ENCODE measurements at places on chromosomes 3 and 15.

GRCh38 chr3:139264375-139264774 lies 79.4 kb upstream of the MRPS22 start:
- DNase-seq, result no peak

GRCh38 chr15:101639667-101640066 lies 12.5 kb downstream of the TM2D3 start:
- no peak for DNase-seq

- no peak for DNase-seq
These were observed 26.4 kb downstream of the SLC9A9 start for GRCh38 chr3:143821862-143822261.

- DNase-seq, result no peak
These were observed 767 bp downstream of the WDR48 start for GRCh38 chr3:39052583-39052982.

DNA sequence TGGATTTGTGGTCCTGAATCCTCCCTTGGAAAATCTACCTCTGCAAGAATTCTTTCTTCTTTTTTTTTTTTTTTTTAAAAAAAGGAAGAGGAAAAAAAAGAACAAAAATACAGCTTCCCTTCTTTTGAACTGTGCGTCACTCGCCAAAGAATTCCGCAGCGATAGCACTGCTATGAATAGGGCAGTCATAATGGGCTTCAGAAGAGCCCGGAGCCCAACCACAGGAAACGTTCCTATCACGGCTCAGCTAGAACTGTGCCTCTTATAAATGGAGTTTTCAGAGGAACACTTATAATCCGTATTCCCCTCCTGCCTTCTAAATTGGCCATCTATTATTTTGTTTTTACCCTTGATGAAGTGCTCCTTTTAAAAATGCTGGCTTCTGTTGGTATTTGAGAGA lies 227.7 kb downstream of the ADAMTS17 start:
- no peak for DNase-seq

- DNase-seq, result no peak
These were observed 65.2 kb upstream of the MNS1 start for GRCh38 chr15:56530157-56530556.

GRCh38 chr15:49860101-49860500 lies 239.3 kb downstream of the DTWD1 start:
- DNase-seq, result no peak

GRCh38 chr15:69862540-69862939 lies 235.2 kb downstream of the TLE3 start:
- no peak for DNase-seq

- no peak for DNase-seq
These were observed 68.5 kb downstream of the GPR176 start for GRCh38 chr15:39851500-39852092.

DNA sequence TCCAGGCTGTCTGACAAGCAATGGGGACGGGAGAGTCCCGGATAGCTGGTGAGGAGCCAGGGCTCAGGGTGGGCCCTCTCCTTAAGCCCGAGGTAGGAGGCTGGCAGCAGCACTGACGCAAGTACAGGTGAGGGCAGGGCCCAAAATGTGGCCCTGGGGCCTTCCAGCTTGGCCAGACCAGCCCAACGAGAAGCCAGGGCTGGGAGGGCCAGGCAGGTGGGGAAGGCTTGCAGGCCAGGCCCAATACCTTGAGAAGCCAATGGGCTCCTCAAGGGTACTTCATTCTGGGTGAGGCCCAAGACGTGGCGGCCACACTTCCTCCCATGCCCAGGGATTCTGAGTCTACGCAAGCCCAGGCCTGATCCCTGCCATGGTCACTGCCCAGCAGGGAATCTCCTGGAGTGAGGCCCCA lies 37.2 kb downstream of the AMOTL2 start:
- no peak for DNase-seq

DNA sequence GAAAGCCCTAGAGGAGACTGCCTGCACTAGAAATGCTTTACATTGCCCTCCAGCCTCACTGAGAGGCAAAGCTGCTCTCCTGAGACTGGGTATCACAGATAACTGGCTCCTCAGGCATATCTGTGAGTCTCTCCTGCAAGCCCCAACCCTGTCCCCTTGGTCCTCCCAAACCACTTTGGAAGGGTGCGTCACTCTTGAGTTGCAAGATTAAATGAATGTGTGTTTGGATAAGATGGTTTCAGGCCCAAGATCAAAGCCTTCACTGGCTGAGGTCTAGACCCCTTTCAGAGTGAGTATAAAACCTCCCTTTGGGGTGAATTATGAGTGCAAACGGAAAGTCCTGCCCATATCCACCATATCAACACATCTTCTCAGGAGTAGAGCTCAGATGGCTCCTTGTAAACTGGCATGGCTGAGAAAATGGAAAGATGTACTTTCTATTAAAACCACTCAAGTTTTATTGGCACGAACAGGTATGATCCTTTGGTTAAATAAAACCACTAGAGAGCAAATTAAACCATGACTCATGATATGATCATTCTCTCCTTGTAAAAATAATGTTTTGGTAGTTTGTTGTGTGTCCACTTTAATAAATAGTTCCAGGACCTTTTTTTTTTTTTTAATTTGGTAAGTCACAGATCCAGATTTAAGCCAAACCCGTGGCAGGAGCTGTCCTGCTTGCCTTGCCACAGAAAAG lies 164.0 kb downstream of the CHST2 start:
- no peak for DNase-seq

DNA sequence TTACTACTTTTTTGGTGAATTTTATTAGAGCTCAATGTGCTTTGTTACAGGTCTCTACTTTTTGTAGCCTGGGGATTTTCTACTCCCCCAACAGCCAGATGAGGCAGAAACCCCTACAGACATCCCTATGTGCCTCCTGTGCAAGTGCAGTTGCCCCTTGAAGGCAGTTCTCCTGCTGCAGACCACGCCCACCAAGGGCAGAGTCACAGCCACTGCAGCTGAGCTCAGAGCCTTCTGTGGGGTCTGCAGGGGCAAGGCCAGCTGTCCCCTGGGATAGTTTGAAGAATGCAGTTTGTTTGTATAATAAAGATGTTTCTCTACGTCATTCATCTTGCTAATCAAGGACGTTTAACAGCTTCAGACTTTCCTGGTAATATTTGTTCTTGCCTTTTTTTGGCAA lies 76.8 kb downstream of the NPAP1 start:
- no peak for DNase-seq

DNA sequence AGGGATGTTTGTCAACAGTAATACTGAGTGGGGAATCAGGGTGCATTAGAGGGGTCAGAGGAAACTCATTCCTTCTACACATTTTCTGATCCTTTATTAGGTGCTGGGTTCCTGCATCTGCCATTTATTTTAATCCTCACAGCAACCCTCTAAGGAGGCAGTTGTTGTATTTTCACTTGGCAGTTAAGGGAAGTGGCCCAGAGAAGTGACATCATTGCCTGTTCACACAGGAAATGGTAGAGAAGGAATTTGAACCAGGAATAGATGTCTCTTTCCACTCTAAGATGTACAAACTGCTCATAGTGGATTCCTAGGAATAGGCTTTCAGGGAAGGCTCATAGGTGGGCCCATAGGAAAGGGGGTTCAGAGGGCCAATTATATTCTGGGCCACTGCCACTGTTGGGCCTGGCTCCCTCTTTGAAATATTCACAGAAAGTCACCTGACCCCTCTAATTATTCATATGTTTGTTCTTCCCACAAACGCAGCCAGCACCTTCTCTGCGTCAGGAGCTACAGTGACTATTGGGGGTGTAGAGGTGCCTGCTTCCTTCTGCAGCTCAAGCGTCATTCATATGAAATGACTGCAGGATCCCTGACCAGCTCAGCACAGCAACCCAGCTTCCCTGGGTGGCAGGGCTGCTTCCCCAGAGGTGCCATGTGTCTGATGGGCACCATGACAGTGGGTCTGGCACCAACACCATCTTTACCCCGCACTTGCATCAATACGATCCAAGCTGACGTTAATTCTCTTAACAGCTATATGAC lies 163.9 kb upstream of the SMAD3 start:
- DNase-seq, result no peak

- DNase-seq, result no peak
These were observed 68.8 kb downstream of the CTNNB1 start for GRCh38 chr3:41267975-41268640.

DNA sequence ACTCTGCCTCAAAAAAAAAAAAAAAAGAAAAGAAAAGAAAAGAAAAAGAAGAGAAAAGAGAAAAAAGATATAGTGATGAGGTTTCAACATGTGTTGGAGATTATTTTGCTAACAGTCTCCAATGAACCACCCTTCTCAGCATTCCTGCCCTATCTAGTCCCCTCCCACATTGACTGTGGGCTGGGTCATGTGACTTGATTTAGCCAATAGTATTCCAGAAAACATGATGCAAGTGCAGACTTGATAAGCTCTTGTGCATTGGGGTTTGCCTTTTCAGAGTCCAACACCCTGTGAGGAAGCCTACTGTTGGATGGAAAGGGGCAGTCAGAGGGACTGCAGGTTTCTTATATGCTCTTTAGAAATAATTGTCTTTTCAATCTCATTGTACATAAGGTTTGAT lies 37.8 kb upstream of the MED12L start:
- DNase-seq, result peak; percentile 25

DNA sequence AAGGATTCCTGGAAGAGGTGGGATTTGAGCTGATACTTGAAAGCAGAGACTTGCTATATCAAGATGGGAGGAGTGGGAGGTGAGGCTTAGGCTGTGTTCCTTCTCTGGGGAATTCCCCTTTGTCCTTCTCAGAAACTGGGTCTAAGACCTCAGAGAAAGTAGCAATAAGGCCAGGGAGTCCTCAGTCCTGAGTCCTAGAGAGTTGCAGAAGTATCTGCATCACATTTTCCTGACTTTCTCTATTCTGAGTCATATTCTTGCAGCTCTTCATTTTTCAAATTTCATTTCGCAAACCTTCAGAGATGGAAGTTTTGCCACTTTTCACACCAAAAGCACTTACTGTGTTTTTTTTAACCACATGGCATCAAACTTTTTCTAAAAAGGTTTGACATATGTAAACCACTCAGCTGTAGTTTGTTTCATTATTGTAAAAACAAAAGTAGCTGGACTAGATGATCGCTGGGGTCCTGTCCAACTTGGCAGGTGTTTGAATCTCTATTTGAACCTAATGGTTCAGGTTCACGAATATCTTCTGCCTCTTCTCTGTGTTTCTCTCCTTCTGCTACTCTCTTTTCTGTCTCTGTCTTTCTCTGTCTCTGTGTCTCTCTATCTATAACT lies 21.3 kb downstream of the COLQ start:
- no peak for DNase-seq

- DNase-seq, result no peak
These were observed 116.3 kb downstream of the TMCO5A start for GRCh38 chr15:38050529-38051448.

DNA sequence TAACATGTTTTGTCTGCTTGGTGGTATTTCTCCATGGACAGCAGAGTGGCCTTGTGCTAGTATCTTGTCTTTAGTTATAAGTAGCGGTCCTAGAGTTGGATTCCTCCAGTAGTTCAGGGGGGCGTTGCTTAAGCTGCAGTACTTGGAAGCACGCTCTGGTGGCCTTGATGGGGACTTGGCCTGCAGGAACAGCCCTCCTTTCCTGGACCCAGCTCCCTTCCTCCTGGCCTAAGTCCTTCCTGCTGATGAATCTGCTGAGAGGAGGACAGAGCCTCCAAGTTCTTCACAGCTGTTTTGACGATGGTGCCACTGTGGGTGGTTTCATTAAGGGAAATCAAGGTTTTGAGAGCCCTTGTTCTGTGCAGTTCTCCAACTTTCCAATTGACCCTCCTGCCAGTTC lies 38.6 kb upstream of the SEC22A start:
- no peak for DNase-seq

GRCh38 chr15:35181538-35181937 lies 96.4 kb upstream of the NANOGP8 start:
- DNase-seq, result no peak

GRCh38 chr3:58180940-58181587 lies 29.7 kb downstream of the DNASE1L3 start:
- no peak for DNase-seq

DNA sequence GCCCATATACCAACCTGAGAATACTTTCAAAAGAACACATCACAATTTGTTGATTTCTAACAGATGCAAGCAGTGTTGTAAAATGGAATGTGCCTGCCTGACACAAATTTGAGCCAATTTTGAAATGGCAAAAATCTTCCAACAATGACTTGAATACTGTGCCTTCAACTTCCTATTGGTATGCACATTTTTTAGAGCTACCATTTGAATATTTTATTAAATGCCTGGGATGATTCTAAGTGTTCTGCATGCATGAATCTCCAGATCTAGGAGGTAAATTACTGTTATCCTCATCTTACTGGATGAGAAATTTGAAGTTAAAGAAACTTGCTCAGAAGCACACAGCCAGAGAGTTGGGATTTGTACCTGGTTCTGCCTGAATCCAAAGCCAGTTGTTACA lies 282.8 kb upstream of the LRRN1 start:
- DNase-seq, result no peak

GRCh38 chr3:19947549-19948225 lies 790 bp downstream of the RAB5A start:
- DNase-seq, result peak; percentile 21

GRCh38 chr15:53193149-53193548 lies 403.0 kb upstream of the ONECUT1 start:
- DNase-seq, result no peak

GRCh38 chr3:186588632-186589031 lies 18.1 kb downstream of the DNAJB11 start:
- DNase-seq, result no peak

GRCh38 chr3:9930804-9931418 lies 2.7 kb upstream of the CRELD1 start:
- no peak for DNase-seq

DNA sequence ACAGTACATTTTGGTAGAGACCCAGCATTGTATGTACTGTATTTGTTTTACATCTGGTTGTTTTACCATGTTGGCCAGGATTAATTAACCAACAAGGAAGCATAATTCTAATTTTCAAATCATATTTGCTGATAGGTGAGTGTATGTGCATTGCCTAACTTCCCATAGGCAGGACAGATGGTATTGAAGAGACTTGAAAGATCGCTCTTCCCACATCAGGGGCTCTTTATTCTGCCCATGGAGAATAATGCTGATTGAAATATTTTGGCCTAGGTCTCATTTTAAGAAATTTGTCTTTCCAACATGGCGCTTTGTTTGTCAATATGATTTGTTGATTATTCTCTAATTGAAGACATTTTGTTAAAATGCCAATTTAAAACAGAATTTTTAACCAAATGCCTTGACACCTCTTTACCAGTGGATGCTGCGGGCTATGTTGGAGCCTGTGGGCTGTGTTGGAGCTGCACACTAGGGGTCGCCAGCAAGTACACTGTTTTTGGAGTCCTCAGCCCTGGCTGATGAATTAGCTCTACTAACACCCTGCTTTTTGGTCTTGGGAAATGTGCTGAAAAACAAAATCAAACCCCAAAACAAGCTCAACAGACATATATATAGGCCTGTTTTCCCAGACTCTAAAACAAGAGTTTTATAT lies 5.3 kb downstream of the P2RY12 start:
- peak; percentile 42 for DNase-seq

DNA sequence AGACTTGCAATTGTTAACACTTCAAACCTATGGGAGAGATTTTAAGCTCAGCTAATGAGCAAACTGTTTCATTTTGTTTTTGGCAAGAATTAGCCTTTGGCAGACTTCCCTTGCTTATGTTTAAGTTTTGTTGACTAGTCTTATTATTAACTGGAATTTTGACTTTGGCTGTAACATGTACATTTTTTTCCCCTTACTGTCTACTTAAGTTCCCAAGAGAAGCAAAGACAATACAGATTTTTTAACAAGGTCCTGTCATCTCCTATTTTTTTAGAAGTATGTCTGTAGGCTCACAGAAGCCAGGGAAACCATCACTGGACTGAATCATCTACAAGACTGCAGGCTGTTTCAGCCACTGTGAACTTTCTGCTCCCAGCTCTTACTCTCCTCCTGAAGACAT lies 74.3 kb downstream of the DGKG start:
- DNase-seq, result no peak
